ENCODE measurements at places on chromosomes 5 and 9. TPM values are rescaled to one million over a fixed set of nuclear protein-coding genes. Genes with fewer than 3 reads are reported as not detected.

Gene INSL6
- not detected for total RNA-seq

Gene CPEB4
- 59.1 TPM for total RNA-seq

Gene TRIM14
- total RNA-seq = 16.4 TPM

Gene TMEM215
- not detected for total RNA-seq

Gene SLC45A2
- total RNA-seq = under 0.01 TPM

Gene ABCA1
- 43.4 TPM for total RNA-seq

Gene NTRK2
- total RNA-seq = 0.10 TPM

Gene IFNA13
- not detected for total RNA-seq

Gene DUSP1
- 3,538 TPM for total RNA-seq

Gene TRIM36
- total RNA-seq = 0.42 TPM

Gene ADAMTS2
- total RNA-seq = 0.21 TPM

Gene SLC36A3
- not detected for total RNA-seq

Gene RASGRF2
- 14.7 TPM for total RNA-seq

Gene MLANA
- total RNA-seq = 0.10 TPM

Gene IL17B
- not detected for total RNA-seq

Gene TEX48
- not detected for total RNA-seq

Gene SHISAL2B
- not detected for total RNA-seq

Gene ANKRD31
- 0.63 TPM for total RNA-seq

Gene GDA
- not detected for total RNA-seq

Gene SPINK9
- total RNA-seq = not detected

Gene SLC6A7
- 0.10 TPM for total RNA-seq

Gene LCN9
- total RNA-seq = not detected

Gene GPR151
- total RNA-seq = not detected

Gene DEPDC1B
- total RNA-seq = 0.63 TPM

Gene PLAC8L1
- total RNA-seq = not detected

Gene SH2D3C
- 12.6 TPM for total RNA-seq

Gene RFESD
- 3.6 TPM for total RNA-seq

Gene ANKRD18A
- total RNA-seq = 2.0 TPM

Gene ANKS6
- 5.9 TPM for total RNA-seq

Gene FRMD3
- total RNA-seq = 15.1 TPM

Gene ACTBL2
- total RNA-seq = not detected

Gene SNX24
- 1.4 TPM for total RNA-seq

Gene N4BP3
- total RNA-seq = 5.1 TPM

Gene PTPRD
- 0.52 TPM for total RNA-seq

Gene PCSK1
- total RNA-seq = not detected

Gene GARNL3
- total RNA-seq = 1.0 TPM

Gene PIP5K1B
- 1.5 TPM for total RNA-seq

Data from mononuclear cell (primary cell).